Chondrocyte (in vitro differentiated cells): ENCODE measurements at places on chromosomes 12 and 14. TPM values are rescaled to one million over a fixed set of nuclear protein-coding genes. Genes with fewer than 3 reads are reported as not detected.

Gene DEPDC4
- 0.44 to 1.6 TPM (median 0.57 TPM) in 3 replicates for total RNA-seq

Gene HOXC13
- total RNA-seq = not detected in 3 replicates

- H3K27me3 ChIP-seq = no peaks in the 10 kb centered on the region
- H3K27ac ChIP-seq = no peak overlapping the region
- H3K4me1 ChIP-seq = no peaks in the 10 kb centered on the region
- no peaks in the 10 kb centered on the region for H3K36me3 ChIP-seq
- DNase-seq = no peak
These were observed 65.2 kb downstream of the ACSS3 start for GRCh38 chr12:81143057-81143456.

DNA sequence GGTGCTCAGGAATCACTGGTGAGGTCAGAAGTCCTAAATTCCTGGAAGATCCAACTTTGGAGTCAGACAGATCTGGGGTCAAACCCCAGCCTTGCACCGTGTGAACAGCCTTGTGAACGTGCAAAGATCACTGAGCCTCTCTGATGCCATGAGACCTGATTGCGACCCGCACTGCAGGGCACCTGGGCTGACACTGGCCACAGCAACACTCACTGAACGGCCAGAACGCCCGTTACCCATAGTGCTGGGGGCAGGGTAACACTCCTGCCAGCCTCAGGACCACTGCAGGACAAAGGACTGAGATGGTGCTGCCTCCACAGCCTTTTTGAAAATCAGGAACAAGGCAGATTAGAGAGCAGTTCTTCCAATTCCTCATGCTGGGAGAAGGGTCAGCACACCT lies 28.3 kb downstream of the CHGA start:
- no peak for DNase-seq
- H3K27me3 ChIP-seq = peaks cover 3% of the 10 kb centered on the region
- no peak overlapping the region for H3K4me3 ChIP-seq
- no peak overlapping the region for H3K27ac ChIP-seq
- peaks cover 9% of the 10 kb centered on the region for H3K4me1 ChIP-seq

DNA sequence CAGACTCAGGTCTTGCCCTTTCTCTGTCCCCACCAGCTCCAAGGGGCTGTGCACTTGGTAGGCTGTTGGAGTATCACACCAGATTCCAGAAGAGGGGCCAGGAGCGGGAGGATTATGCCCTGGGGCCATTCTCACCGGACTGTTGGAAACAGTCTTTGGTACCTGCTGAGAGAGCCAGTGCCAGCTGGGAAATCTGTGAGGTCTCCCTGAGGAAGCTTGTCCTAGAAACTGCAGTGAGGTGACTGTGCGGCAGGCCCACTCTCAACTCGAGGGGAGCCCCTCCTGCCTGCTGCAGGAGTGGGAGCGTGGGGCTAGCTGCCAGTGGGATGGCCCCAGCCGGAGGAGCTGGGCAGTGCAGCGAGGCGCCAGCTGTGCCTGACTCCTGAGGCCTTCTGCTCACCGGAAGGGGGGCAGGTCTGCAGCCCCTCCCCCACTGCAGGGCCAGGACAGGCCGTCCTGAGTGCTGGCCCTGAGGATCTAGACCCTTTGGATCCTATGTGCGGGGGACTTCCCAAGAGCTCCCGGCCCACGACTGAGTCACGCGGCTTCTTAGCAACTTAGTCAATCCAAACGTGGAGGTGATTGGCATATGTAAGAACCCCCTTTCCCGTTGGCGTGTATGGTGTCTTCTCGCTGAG lies 295.2 kb downstream of the CACNA1C start:
- H3K36me3 ChIP-seq = no peaks in the 10 kb centered on the region
- no peaks in the 10 kb centered on the region for H3K27me3 ChIP-seq
- peak overlapping the region; percentile 94 for H3K27ac ChIP-seq
- peaks cover 59% of the 10 kb centered on the region for H3K4me1 ChIP-seq
- DNase-seq = no peak
- H3K4me3 ChIP-seq = no peak overlapping the region

- no peaks in the 10 kb centered on the region for H3K27me3 ChIP-seq
- H3K4me1 ChIP-seq = no peaks in the 10 kb centered on the region
- peaks cover 3% of the 10 kb centered on the region for H3K36me3 ChIP-seq
- peak; percentile 75 for DNase-seq
- H3K27ac ChIP-seq = no peak overlapping the region
- no peak overlapping the region for H3K4me3 ChIP-seq
These were observed 334.5 kb downstream of the TMEM121 start for GRCh38 chr14:105860615-105861580.

DNA sequence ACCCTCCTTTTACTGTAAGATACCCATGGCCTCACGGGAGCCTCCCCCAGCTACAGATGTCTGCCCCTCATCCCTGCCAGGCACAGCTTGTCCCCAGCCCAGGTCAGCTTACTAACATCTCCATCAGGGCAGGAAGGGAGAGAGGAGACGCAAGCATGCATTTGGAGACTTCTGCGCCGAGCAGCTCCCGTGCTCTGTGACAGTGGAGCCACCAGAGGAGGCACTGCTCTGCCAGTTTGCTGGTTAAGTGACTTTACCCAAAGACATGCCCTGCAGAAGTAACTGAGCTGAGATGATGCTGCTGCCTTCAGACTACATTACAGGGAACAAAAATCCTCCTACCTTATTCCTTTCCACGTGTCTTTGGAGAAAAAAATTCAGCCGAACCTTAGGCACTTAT lies 133.4 kb downstream of the ESRRB start:
- no peaks in the 10 kb centered on the region for H3K4me1 ChIP-seq
- no peaks in the 10 kb centered on the region for H3K36me3 ChIP-seq
- peaks cover 45% of the 10 kb centered on the region for H3K27me3 ChIP-seq
- no peak overlapping the region for H3K4me3 ChIP-seq

GRCh38 chr14:36097356-36097755 lies 79.2 kb downstream of the PTCSC3 start:
- H3K27me3 ChIP-seq = peaks cover 2% of the 10 kb centered on the region
- DNase-seq = no peak
- H3K27ac ChIP-seq = no peak overlapping the region
- H3K4me1 ChIP-seq = no peaks in the 10 kb centered on the region
- H3K4me3 ChIP-seq = no peak overlapping the region

DNA sequence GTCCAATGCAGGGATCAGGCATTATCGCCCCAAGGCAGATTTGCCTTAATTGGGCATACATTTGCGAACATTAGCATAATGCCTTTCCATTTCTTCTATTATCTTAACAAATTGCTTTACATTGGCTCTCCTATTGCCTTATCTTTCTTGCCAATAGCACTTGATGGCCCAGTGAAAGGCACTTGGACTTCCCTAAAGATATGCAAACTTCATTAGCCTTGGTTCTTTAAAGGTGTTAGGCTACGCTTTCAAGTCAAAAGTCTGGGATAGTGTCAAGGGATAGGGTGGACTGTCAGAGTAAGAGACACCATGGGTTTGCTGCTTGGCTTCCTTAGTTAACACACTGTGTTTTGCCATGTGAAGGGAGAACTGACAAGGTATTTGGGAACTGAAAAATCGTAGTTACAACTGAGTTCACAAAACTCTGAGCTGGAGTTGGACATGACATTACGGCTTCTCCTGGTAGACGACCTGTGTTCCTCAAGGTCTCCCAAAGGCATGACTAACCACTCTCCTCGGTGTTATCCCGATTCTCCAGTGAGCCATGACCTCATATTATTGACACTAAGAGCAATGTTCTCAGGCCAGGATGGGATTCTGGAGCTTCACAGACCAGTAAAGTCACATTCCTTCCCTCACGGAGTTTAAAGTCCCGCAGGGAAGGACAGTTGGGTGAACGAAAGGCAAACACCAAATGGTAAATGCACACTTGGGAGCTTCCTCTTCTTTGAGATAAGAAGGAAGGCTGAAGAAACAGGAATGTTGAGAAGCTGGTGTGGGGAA lies 65.2 kb downstream of the TBC1D30 start:
- H3K27ac ChIP-seq = no peak overlapping the region
- H3K27me3 ChIP-seq = peaks cover 18% of the 10 kb centered on the region
- no peak for DNase-seq
- peaks cover 3% of the 10 kb centered on the region for H3K4me1 ChIP-seq
- no peaks in the 10 kb centered on the region for H3K36me3 ChIP-seq

DNA sequence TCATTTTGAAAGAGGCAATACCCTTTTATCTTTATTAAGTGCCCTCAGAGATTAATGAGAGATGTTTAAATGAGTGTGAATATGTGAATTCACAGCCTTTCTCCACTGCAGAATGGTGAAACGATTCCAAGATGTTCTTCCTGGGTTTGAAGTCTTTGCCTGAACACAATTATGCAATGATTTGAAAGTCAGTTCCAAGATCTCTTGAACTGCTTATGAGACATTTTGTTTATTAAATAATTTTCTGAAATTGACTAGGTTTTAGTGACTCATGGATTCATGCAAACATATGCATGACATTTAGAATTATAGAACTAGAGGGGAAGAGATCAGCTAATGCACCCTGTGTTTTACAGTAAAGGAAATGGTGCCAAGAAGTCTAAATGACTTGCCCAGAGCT lies 118.1 kb upstream of the SLC38A2 start:
- peak overlapping the region; percentile 38 for H3K27ac ChIP-seq
- H3K4me3 ChIP-seq = no peak overlapping the region
- no peaks in the 10 kb centered on the region for H3K27me3 ChIP-seq
- H3K36me3 ChIP-seq = no peaks in the 10 kb centered on the region

GRCh38 chr12:102064476-102064875 lies 2.7 kb upstream of the WASHC3 start:
- H3K27me3 ChIP-seq = no peaks in the 10 kb centered on the region
- no peaks in the 10 kb centered on the region for H3K36me3 ChIP-seq
- no peak overlapping the region for H3K27ac ChIP-seq
- no peak for DNase-seq

DNA sequence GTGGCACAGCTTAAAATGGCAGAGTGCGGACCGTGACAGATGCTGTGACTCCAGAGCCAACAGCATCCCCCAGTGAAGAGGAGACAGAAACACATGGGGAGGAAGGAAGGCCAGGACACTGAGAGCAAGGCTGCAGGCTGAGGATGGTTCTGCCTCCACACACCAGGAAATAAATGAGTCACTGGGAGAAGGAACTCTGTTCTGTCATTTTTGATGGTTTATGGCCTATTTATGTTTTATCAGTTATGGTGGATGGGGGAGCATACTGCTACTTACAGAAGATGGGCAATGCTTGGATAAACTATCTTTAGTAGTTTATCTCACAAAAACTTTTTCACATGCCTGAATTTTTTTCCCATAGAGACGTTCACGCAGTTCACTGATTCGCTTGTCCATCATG lies 33.8 kb downstream of the ZFYVE21 start:
- H3K27ac ChIP-seq = no peak overlapping the region
- no peaks in the 10 kb centered on the region for H3K27me3 ChIP-seq

DNA sequence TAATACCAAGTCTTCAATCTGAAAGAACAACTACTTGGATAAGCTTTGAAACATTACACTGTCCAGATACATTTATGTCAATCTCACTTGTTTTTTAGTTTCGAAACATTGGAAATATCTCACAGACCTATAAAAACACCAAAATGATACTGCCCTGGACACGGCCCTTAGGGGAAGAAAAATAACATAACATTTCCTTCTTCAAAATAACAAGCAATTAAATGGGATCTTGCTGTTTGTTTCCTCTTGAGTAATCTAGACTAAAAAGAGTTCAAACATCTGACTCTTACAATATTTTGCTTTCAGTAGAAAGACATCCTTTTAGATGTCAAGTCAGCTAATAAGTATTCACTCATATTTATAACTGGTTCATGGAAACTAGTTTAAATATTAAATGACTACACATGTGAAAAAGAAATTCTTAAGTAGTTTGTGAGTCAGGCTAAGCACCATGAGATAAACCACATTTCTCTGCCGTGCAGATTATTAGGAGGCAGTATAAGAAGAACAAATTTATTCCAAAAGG lies 87.5 kb downstream of the EPS8 start:
- peaks cover 85% of the 10 kb centered on the region for H3K4me1 ChIP-seq
- H3K27ac ChIP-seq = peak overlapping the region; percentile 92
- H3K4me3 ChIP-seq = peak overlapping the region; percentile 7

GRCh38 chr12:480831-481816 lies 21.4 kb downstream of the B4GALNT3 start:
- H3K36me3 ChIP-seq = no peaks in the 10 kb centered on the region
- H3K27me3 ChIP-seq = peaks cover 2% of the 10 kb centered on the region
- no peak for DNase-seq
- peaks cover 31% of the 10 kb centered on the region for H3K4me1 ChIP-seq
- H3K4me3 ChIP-seq = no peak overlapping the region

DNA sequence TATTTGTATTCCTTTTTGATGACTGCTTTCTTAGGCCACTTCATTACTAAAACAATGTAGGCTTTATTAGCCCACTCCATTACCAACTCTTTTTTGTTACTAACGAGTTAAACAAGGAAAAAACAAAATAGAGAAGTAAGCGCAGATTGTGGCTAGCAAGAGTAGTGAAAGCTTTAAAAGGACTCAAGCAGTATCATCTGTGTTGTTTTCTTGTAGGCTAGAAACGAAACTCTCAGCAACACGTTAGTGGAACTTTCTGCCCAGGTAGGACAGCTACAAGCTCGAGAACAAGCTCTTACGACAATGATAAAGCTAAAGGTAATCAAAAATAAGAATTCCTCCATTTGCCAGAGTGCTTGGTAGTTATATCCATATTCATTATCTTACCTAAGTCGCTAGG lies 11.1 kb downstream of the CCDC62 start:
- no peaks in the 10 kb centered on the region for H3K4me1 ChIP-seq
- H3K27me3 ChIP-seq = no peaks in the 10 kb centered on the region
- H3K36me3 ChIP-seq = peaks cover 5% of the 10 kb centered on the region

- no peak overlapping the region for H3K4me3 ChIP-seq
- H3K27ac ChIP-seq = no peak overlapping the region
- H3K36me3 ChIP-seq = no peaks in the 10 kb centered on the region
- peaks cover 14% of the 10 kb centered on the region for H3K4me1 ChIP-seq
- DNase-seq = no peak
- H3K27me3 ChIP-seq = peaks cover 8% of the 10 kb centered on the region
These were observed 97.2 kb upstream of the SFSWAP start for GRCh38 chr12:131613678-131614077.

DNA sequence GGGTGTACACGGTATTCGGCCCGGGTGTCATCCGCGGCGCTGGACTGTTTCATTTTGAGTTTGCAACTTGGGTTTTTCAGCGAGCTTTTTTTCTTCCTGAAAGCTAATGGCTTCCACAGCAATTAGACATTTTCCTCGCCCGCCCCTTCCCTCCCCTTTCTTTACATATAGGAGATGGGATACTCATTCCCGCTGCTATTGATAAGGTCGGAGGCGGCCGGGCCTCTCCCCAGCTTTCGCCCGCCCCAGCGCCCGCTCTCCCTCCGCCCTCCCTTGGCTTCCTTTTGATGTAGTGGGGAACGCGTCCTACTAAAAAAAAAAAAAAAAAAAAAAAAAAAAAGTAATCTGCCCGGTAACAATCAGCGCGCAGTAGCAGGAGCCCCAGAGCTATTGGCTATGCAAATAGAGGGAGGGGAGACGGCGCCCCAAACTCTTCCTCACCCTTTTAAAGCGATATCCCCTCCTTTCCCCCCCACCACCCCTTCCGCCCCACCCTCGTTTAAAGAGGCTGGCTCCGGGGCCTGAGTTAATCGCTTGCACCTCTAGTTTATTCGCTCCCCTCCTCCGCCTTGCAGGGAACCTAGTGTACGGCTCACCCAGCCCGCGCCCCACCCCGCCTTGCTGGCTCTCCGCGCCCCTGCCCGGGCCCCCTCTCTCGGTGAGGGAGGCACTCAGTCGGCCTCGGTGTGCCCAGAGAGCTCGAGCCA lies 1.7 kb upstream of the CCND2 start:
- H3K27ac ChIP-seq = no peak overlapping the region
- peaks cover 46% of the 10 kb centered on the region for H3K27me3 ChIP-seq
- DNase-seq = no peak
- H3K4me3 ChIP-seq = peak overlapping the region; percentile 54
- H3K4me1 ChIP-seq = peaks cover 42% of the 10 kb centered on the region
